NCI-H460 (cell line): ENCODE measurements at places on chromosomes 16 and 17. TPM values are rescaled to one million over a fixed set of nuclear protein-coding genes. Genes with fewer than 3 reads are reported as not detected.
A peak's percentile ranks its signal among the peaks of the same experiment; 100 is the strongest.

STRADA gene
- total RNA-seq, result 21.2 and 28.9 TPM in 2 replicates

GRCh38 chr16:58842156-58842555 lies 108.0 kb upstream of the GOT2 start:
- no peak for DNase-seq

- DNase-seq, result no peak
Observed at GRCh38 chr17:45867171-45867570, 22.5 kb downstream of the SPPL2C start.

- no peak for DNase-seq
Observed at GRCh38 chr17:39200070-39200879, at the start of gene RPL19. Gene RPL19, plus strand, starts transcription at chr17:39200283. Its CDS starts 62 bp downstream, at chr17:39200345.

DNA sequence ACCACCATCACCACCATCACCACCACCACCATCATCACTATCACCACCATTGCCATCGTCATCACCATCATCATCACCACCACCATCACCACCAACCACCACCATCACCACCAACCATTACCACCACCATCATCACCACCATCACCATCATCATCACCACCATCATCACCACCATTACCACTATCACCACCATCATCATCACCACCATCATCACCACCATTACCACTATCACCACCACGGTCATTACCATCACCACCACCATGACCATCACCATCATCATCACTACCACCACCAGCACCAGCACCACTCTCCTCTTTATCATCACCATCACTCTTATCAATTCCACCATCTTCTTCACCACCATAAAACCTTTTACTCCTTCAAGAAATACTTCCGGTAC lies 1.1 kb upstream of the TMEM114 start:
- no peak for DNase-seq

KIF19 gene
- not detected in 2 replicates for total RNA-seq

DNA sequence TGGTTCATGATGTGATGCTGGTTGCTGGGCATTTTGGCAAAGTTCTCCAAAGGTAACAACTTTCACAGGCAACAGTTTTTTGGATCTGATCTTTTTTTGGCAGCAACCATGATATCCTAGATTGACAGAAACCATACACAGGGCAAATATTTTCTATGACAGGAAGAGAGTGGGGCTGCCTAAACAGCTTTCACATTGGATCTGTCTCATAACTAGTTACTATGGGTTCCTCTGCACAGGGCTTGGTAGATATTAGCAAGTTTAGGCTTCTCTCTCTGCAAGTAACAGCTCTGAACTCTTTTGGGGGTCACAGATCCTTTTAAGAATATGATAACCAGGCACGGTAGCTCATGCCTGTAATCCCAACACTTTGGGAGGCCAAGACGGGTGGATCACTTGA lies 28.6 kb downstream of the COG4 start:
- DNase-seq, result no peak

GRCh38 chr17:50118076-50118827 lies 11.7 kb downstream of the SAMD14 start:
- DNase-seq, result no peak

GRCh38 chr17:35460354-35460851 lies 11.8 kb upstream of the SLFN13 start:
- peak; percentile 6 for DNase-seq

GRCh38 chr16:58792188-58792587 lies 58.1 kb upstream of the GOT2 start:
- DNase-seq, result no peak

- DNase-seq, result no peak
Observed at GRCh38 chr16:3596101-3596861, 15.1 kb downstream of the SLX4 start.

DNA sequence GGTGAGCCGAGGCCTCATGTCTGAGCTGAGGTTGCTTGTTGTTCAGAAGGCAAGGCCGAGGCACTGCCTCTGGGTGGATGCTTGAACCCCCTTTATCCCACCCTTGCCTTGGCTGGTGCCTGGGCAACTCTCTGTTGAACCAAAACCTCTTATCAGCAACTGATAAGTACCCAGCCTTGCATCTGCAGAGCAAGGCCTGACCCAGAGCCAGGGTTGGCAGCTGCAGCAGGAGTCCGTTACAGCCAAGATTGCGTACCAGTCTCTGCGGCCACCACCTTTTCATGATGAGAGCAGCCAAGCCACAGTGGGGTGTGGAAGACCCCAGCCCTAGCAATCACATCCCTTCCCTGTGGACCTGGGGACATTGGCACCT lies 118.3 kb downstream of the RAB11FIP4 start:
- DNase-seq, result no peak

DNA sequence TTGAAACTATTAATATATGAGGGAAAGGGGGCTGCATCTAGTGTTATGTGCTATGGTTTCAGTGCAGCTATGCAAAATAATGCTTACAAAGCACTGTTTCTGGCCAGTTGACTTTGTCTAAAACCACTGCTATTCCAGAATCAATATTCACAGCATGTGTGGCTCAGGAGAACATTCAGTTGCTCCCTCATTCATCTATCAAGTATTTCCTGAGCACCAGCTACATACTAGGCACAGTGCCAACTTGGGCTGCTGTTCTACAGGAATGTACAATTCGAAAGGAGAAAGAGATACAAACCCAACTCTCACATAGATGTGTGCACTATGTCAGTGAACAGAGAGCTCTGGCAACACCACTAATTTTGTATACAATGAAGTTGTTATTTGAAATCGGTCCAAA lies 183.0 kb downstream of the PHKB start:
- no peak for DNase-seq

- no peak for DNase-seq
Observed at GRCh38 chr16:78836802-78837491, 737.5 kb downstream of the WWOX start.

ARL5C gene
- total RNA-seq, result not detected in 2 replicates

- no peak for DNase-seq
Observed at GRCh38 chr17:50107790-50108414, 12.8 kb downstream of the PDK2 start.
